ENCODE measurements at places on chromosomes 5 and 9.

GRCh38 chr5:167488371-167488770 lies 803.1 kb upstream of the WWC1 start:
- DNase-seq: no peak

DNA sequence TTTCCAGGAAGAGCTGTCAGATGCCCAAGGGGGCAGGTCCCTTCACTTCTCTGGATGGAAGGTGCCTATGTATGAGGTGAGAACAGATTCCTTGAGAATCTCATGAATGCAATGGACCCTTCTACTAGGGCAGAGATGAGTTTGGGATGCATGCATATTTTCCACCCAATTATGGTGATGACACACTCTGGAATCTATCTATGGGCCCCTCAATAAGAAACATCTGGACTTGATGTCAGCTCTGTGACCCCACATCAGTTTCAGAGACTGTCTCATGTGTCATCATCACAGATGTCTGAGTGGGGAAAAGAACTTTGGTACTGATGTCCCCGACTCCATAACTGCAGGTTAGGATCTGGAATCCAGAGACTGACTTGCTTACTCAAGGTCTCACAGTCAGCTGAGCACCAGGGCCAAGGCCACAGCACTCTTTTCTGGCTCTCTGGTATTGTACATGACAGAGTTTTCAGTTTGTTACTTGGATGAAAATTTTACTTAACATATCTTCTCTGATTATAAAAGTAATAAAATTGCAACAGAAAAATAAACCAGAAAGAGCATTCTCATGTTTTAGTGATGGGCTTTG lies 177.0 kb downstream of the DCP2 start:
- no peak for DNase-seq

- no peak for DNase-seq
Observed at GRCh38 chr5:60207040-60207439, 313.5 kb upstream of the PDE4D start.

DNA sequence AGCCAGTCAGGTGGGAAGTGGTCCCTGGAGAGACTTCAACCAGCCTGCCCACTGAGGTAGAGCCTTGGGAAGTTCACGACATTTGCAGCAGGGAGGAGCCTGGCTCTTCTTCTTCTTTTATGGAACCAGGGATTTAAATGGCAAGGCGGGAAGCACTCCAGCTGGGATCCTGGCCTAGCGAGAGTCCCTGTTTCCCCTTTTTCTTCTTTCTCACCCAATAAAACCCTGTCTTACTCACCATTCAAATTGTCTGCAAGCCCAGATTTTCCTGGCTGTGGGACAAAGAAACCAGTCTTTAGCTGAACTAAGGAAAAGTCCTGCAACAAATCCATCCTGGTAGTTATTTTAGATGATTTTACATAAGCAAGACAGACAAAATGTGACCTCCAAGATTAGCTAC lies 503.7 kb downstream of the CDH10 start:
- no peak for DNase-seq

DNA sequence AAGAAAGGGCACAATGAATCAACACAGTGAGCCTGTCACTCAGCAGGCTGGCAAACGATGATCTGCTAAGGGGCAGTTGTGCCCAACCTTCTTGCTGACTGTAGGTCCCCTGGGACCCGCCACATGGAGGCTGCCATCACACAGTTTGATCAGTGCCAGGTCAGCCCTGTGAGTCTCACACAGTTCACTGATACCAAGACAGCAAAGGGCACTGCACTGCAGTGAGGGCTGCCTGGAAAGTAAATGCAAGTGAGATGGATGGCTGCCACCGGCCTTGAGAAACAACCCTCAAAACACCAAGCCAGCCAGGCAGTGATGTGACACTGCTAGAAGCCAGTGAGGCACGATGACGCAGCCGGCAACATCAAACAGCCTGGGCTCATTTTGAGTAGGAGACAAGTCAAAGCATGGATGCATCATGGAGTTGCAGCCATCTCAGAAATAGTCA lies 30.3 kb downstream of the FOXD1 start:
- DNase-seq: no peak

DNA sequence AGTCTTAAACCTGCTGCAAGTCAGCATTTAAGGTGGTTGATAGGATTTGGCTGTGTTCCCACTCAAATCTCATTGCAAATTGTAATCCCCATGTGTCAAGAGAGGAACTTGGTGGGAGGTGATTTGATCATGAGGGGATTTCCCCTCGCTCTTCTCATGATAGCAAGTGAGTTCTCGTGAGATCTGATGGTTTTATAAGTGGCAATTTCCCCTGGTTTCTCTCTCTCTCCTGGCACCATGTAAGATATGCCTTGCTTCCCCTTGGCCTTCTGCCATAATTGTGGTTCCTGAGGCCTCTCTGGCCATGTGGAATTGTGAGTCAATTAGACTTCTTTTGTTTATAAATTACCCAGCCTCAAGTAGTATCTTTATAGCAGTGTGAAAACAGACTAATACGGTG lies 84.3 kb upstream of the SMC2 start:
- DNase-seq: no peak

GRCh38 chr5:134149571-134150303 lies 27.0 kb downstream of the SKP1 start:
- DNase-seq: no peak

GRCh38 chr5:78293851-78294247 lies 649 bp downstream of the AP3B1 start:
- DNase-seq: no peak

GRCh38 chr9:74887041-74887980 lies at the start of gene TRPM6:
Gene TRPM6 (minus strand): TSS chr9:74887921. CDS start chr9:74887856, 65 bp downstream.
- DNase-seq: no peak

- DNase-seq: no peak
Observed at GRCh38 chr5:959581-960531, 48.7 kb upstream of the NKD2 start.

DNA sequence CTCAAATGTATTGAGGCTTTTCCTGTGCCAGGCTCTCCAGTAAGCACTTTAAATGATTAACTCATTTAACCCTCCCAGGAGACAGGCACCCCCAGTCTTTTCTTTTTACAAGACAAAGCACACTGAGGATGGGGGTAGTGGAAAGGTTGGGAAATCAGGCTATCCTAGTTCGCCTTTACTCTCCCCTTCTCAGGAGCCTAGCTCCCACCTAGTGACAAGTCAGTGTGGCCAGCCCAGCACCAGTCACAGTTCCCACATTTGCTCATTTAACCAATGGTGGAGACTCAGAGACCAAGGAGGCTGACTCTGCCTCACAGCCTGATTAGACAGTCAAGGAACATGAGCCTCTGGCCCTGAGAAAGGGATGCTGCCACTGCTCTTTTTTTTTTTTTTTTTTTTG lies 3.5 kb downstream of the ALDH7A1 start:
- DNase-seq: no peak

DNA sequence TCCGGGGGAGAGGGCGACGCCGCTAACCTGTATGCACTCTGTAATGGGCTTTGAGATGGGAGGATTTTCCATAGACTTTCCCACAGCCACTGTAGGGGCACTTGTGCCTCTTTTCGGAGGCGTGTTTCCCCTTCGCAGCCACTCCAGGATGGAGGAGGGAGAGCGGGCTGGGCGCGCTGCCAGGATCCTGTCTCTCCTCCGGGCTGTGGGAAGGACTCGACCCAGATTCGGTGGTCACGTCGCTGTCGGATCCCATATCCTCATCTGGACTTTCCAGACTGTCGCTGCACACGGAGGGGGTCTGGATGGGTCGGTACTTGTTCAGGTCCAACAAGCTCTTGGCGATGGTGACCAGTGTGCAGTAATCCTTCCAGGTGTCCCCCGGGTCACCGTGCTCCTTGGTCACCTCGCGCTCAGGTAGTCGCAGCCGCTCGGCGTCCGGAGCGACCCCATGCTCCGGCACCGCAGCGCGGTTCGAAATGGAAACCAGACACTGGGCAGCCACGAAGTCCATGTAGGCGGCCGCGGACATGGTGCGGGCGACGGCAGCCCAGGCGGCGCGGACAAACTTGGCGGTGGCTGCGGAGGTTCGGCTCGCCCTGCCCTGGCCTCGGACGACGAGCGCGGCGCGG lies 1.5 kb downstream of the KLF9 start:
- DNase-seq: no peak

DNA sequence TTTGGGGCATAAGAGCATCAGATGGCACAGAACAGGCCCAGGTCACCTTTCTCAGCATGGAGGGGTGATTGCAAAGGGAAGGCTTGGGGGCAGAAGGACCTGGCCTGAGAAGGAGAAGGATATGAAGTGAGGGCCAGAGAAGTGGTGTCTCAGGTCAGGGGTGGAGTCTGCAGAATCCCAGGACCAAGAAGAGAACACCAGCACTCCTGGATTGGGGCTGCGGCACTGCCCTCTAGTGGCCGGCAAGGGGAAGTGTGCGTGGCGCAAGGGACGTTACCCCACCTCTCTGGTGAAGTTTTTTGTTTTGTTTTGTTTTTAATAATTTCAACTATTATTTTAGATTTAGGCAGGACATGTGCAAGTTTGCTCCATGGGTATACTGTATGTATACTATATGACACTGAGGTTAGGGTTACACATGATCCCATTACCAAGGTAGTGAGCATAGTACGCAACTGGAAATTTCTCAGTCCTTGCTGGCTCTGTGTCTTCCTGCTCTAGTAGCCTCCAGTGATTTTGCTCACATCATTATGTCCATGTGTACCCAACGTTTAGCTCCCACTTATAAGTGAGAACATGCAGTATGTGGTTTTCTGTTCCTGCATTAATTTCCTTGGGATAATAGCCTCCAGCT lies 1548.6 kb downstream of the EFNA5 start:
- DNase-seq: no peak

DNA sequence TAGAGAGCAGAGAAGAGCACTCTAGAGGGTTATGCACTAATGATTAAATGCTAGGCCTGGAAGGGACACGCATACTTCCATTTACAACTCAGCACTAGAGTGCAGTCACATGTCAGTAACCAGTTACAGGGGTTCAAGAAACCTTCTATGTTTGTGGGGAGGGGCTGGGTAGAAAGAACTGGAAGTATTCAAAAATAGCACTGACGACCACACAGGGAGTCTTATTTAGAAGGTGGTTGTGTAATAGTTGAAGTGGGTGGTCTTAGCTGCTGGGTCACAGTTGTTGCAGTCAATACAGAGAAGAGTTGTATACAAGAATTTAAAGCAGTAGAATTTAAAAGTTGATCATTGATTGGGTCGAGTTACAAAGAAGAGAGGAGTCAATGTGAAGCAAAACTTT lies 15.4 kb downstream of the AOPEP start:
- DNase-seq: no peak

- no peak for DNase-seq
Observed at GRCh38 chr9:14218253-14218652, 95.7 kb downstream of the NFIB start.

GRCh38 chr5:6761333-6761732 lies 48.1 kb downstream of the TENT4A start:
- no peak for DNase-seq

GRCh38 chr9:104969116-104969515 lies 41.2 kb upstream of the ABCA1 start:
- DNase-seq: no peak

DNA sequence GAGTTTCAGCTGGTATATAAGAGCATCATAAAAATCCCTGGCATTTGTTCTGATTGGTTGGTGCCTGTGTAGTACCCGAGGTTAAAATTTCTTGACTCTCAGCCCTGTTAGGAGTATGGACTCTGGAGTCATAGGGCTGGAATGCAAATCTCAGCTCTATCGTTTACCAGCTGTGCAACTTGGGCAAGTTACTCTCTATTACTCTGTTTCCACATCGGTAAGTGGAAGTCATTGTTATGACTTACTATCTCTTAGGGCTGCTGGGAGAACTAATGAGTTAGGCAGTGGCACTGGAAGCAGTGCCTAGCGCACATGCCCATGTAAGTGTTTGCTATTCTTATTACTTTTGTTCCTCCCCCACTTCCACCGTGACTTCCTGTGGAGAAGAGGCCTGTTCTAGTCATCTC lies 141.6 kb downstream of the BOD1 start:
- DNase-seq: no peak

- DNase-seq: no peak
Observed at GRCh38 chr9:133914442-133915342, 77.4 kb downstream of the VAV2 start.

- DNase-seq: no peak
Observed at GRCh38 chr5:133523013-133523658, 89.2 kb downstream of the FSTL4 start.

- no peak for DNase-seq
Observed at GRCh38 chr9:72925891-72926290, 27.0 kb downstream of the ALDH1A1 start.

- DNase-seq: no peak
Observed at GRCh38 chr5:142807372-142807911, 37.3 kb downstream of the ARHGAP26 start.

- peak; percentile 36 for DNase-seq
Observed at GRCh38 chr5:181189363-181189961, 15.5 kb downstream of the TRIM7 start.

DNA sequence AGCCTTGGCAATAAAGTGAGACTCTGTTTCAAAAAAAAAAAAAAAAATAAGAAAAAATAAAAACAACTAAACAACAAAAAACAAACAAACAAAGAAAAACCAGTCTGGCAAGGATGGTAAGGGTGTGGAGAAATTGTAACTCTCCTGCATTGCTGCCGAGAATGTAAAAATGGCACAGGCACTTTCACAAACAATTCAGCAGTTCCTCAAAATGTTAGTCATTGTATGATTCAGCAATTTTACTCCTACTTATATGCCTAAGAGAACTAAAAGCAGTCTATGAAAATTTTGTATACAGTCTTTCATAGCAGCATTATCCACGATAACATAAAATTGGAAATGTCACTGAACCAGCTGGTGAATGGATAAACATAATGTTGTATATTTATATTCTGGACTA lies 280.4 kb downstream of the CDH9 start:
- DNase-seq: no peak

DNA sequence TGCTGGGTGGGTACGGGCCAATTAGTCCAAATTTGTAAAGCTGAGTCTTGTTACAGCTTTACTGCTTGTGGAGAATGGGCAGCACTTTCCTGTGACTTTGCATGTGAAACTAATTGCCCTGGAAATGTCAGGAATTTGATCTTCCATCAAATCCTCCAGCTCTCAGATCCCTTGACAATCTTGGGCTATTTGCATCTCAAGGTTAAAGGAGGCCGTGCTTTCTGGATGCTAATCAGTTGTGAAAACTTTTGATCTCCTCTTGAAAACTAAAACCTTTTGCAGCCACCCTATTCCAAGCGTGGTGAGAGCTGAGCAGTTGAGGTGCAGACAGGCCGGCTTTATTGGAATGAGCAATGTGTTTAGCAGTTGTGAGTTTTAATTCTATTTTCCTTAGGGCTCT lies 68.0 kb upstream of the CLINT1 start:
- no peak for DNase-seq

- peak; percentile 2 for DNase-seq
Observed at GRCh38 chr5:157994906-157995519, 136.1 kb upstream of the CLINT1 start.

DNA sequence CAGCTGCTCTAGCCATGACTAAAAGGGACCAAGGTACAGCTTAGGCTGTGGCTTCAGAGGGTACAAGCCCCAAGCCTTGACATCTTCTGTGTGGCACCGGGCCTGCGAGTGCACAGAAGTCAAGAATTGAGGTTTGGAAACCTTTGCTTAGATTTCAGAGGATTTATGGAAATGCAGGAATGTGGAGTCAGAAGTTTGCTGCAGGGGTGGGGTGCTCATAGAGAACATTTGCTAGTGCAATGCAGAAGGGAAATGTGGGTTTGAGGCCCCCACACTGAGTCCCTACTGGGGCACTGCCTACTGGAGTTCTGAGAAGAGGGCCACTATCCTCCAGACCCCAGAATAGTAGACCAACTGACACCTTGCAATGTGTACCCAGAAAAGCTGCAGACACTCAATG lies 624.9 kb upstream of the FTMT start:
- no peak for DNase-seq

Data from effector memory CD4-positive, alpha-beta T cell (primary cell).